ENCODE measurements at places on chromosomes 1 and 21.
A peak's percentile ranks its signal among the peaks of the same experiment; 100 is the strongest.

DNA sequence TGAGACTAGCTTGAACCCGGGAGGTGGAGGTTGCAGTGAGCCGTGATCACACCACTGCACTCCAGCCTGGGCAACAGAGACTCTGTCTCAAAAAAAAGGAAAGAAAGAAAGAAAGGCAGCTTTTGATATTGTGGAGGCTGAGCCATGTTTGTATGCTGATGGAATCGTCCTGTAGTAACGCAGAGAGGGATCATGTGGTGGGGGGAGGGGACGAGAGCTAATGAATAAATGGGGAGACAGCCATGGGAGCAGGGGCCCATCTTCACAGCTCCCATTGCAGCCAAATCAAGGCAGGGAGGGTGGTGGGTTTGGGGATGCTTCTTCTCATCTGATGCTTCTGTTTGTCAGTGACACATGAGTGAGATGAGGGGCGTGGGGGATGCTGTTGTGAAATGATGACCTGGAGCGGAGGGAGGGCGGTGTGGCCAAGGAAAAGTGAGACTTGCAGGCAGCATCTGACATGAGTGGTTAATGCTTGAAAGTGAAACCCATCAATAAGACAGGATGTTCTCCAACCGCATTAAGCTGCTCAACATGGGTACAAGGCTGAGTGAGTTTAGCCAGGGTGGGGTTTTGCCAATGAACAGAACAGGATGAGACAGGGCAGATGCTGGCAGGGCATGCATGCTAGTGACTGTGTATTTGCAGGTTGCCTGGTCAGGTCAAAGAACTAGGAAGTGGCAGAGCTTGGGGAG, 16.7 kb downstream of the SPATA21 start:
- DNase-seq: peak; percentile 20

- DNase-seq: no peak
Observed at GRCh38 chr1:154816369-154816768, 53.7 kb downstream of the KCNN3 start.

DNA sequence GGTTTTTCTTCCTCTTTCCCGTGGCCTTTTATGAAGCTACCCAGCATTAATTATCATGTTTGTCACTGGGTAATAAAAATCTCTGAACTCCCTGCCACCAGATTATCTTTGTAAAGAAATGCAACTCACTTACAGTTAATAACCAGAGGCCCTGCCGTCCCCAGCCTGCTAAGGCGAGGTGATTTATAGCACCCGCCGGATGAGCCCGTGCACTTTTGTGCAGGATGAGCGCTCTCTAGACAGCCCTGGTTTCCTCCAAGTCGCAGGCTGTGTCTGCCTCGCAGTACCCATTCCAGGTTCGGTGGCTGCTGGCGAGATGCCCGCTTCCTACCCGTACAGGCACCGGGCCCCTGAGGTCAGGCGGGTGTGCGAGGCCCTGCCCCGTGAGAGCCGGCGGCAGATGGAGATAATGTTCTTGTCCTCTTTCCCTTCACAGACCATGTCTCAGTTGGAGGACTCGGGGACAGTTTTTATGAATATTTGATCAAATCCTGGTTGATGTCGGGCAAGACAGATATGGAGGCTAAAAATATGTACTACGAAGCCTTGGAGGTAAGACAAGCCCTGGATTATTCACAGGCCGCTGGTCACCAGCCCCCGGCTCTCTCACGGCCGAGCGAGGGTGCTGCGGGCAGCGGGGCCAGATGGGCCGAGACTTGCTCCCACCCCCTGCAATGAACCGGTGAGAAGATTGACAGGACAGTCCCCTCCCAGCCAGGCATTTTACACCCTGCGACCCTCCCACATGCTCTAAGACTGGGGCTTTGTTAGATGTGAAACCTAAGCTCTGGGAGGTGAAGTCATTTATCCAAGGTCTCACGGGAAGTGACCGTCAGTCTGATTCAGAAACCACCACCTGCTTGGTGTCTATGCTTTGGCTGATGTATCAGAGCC, 28.5 kb upstream of the SELENON start:
- no peak for DNase-seq

DNA sequence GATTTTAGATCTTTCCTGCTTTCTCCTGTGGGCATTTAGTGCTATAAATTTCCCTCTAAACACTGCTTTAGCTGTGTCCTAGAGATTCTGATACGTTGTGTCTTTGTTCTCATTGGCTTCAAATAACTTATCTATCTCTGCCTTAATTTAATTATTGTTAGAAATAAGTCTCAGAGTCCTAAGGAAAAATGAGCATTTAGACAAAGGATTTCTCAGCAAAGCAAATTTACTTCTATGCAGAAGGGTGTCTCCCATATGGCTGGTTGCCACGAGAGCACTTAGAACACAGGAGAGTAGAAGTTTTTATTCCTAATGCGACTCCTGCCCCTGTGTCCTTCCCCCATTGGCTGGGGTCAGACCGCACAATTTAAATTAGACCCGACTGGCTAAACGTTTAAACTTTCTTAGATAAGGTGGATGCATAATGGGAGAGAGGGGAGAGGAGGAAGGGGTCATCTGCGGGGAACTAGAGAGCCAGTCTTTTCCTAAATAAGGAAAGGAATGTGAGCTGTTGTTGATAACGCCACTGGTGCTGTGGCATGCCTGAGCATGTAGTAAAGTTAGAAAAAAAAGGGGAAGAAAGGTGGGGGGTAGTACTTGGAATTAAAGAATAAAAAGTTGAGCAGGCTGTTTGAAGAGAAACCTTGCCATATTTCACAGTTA, 170.2 kb downstream of the DYRK1A start:
- no peak for DNase-seq

DNA sequence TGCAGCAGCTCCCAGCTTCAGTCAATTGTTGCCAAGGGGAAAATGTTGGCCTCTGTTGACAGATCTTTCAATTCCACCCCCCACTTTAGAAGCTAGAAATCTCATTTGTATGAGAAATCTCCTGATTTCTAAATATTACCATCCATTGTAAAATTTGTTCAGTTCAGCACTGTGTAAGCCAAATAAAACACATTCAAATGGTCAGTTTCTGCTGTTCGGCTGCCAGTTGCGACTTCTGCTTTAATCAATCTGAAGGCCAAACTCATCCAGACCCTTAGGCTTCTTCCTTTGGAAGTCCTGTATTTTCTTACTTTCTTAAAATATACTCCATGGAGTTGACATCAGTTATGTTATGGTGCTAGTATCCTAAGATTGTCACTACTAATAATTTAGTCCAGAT, 281.2 kb upstream of the ZRANB2 start:
- DNase-seq: no peak

- DNase-seq: no peak
Observed at GRCh38 chr21:46560568-46561444, 44.1 kb downstream of the S100B start.

GRCh38 chr1:8985915-8986813, 40.1 kb downstream of the SLC2A7 start:
- no peak for DNase-seq

GRCh38 chr1:186834399-186834958, 5.7 kb downstream of the PLA2G4A start:
- DNase-seq: no peak

DNA sequence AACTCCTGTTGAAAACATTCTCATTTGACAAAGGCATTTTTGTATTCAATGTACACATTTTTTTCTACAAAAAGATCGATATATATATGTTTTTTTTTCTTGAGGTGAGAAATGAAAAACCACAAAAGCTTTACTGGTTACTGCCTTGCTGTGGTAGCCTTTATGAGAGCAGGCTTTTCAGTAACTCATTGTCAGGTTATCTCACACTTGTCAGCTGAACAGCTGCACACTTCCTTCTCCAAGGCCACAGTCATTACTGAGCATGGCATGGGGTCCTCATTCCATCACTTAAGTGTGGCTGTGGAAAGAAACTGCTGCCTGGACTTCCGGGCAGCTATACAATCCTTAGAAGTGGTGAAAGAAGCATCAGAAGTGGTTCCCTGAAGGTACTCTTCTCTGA, 169.3 kb upstream of the ZP4 start:
- DNase-seq: no peak

GRCh38 chr1:18271336-18271735, 163.7 kb downstream of the IGSF21 start:
- DNase-seq: no peak

GRCh38 chr1:233038581-233038980, 88.2 kb downstream of the NTPCR start:
- no peak for DNase-seq

DNA sequence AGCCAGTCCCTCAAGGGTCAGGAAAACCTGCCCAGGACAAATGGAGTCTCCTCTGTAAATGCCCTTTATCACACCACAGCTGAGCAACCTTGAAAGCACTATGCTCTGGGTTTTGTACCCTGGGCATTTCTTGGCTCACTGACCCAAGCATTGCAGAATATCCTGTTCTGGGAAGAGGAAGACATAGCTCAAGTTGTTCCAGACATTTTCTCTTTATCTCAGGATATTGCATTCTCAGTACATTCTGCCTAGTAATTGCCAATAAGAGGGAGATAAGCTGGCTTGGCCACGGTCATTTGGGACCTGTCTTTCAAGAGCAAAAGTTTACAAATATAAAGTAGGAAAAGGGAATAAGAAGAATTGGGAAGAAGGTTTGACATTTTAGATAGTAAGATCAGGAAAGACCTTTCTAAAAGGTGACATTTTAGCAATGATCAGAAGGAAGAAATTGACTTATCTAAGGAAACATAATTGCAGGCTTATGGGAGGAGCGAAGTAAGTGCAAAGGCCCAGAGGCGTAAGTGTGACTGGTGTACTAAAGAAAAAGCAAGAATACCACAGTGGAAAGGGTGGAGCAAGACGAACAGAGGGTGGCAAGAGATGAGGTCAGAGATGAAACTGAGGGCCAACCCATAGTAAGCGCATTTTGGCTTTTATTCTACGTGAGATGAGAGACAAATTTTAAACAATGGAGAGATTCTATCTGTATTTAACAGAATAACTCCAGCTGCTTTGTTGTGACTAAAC, 394.0 kb upstream of the CXADR start:
- DNase-seq: no peak

- DNase-seq: no peak
Observed at GRCh38 chr1:19737104-19737825, 62.5 kb downstream of the TMCO4 start.

DNA sequence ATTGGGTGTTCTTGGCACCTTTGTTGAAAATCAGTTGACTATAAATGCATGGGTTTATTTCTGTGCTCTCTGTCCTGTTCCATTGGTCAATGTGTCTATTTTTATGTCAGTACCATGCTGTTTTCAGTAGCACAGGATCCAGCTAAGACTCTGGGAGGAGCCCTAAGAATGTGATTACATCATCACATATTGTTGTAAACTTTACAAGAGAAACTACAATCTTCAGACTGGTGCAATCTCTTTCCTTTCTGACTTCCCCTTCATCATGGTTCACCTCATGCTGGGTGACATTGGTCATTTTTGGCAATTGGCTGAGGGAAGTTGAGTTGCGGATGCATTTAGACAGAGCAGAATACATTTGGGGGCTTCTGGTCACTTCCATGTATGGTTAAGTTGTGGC, 88.4 kb downstream of the C21orf91 start:
- no peak for DNase-seq

DNA sequence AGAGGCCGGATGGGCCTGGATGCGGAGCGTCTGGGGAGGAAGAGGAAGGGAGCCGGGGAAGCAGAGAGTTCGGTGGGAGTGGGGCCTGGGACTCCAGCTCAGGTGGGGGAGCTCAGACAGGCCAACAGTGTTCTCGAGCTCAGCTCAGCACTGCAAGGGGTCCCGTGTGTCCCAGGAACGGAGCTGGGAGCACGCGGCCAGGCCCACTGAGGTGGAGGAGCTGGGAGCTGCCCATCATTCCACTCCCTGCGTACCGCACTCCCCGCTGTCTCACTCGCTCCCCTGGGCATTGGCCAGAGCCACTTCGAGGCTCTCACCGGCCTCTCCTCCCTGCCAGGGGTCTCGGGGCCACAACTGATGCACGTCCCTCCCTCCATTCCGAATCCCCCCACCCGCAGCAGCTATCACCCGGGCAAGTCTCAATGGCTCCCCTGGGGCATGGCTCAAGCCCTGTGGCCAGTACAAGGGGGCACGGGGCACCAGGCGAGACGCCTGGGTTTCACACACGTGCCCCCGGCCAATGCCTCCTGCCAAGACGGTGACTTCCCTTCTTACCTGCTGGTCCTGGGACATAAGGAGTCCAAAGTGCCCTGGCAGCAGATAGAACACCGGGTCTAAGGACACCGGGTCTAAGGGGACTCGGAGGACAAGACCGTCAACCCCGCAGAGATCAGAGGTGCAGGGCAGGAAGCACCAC, 30.3 kb upstream of the COL6A2 start:
- no peak for DNase-seq

GRCh38 chr1:53968125-53968513, 22.0 kb downstream of the LRRC42 start:
- no peak for DNase-seq

DNA sequence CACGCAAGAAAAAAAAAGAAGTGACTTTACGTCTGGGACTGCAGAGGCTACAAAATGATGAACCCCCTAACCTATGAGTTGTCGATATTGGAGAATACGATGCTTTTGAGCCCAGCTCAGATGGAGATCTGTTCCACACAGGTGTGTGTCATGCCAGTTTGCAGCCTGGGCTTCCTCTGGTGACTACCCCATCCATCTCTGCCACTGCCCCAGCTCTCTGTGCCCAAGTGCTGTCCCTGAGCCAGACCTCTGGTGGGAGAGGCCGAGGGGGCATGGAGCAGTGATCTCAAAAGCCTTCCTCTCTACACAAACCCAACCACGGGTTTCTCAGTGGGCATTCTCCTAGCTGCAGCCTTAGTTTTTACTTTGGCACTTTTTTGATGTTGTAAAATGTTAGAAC, 141.0 kb downstream of the CLIC6 start:
- no peak for DNase-seq

DNA sequence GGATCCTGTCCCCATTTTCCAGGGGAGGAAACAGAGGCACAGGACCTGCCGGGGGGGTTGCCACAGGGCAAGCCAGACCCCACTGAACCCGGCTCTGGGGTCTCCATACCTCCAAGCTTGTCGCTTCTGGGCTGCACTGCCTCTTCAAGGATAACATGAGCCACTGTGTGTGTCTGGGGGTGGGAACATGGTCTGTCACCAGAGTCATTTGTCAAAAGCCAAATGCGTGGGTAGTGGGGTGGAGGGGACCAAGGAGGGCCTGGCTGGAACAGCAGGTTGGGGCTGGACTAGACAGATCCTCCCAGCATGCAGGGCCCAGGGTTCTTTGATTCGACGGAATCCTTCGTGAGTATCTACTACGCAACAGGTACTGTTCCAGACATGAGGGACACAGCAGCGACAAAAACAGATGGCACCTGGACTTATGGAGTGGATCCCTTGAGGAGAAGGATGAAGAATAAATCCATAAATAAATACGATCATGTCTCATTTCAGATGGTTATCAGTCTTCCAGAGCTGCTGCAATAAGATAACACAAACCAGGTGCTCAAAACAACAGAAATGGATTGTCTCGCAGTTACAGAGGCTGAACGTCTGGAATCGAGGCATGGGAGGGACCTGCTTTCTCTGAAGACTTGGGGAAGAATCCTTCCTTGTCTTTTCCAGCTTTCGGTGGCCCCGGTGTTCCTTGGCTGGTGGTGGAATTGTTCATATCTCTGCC, 28.7 kb downstream of the C1QB start:
- DNase-seq: no peak

- DNase-seq: no peak
Observed at GRCh38 chr1:114749835-114750234, 7.9 kb downstream of the CSDE1 start.

All from activated T-helper 1 cell treated with anti-CD3 and anti-CD28 coated beads, Interleukin-2, amount 50 U/mL, for 16 hours (primary cell).